ENCODE measurements at places on chromosomes 7 and 10.

DNA sequence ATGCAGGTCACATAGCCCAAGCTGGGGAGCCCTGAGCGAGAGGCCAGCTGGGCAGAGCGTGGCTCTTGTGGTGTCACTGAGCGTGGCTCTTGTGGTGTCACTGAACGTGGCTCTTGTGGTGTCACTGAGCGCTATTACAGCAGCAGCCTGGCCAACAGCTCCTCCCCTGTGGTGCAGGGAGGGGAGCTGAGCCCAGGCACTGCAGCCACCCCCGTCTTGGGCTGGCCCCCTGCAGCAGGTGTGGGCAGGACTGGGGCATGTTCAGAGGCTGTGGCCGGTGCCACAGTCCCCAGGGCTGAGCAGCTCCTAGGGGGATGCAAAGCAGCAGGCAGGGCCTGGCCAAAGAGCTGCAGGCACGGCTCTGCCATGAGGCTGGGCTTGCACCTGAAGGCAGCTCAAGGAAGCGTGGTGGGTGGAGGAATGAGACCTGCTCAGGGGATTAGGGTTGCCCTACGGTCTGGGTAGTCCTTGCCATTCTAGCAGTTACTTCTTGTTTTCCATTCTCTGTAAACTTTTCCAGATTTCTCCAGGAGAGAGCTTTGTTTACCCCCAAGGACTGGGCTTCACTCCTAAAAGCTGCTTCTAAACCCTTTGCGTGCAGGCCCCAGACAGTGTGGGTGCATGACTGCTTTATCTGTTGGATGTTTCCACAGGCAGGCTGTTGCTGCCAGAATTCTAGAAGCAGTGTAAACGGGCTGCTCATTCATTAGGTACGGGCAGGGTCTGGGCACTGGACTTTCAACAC is 29.2 kb downstream of the ZNF783 start:
- DNase-seq: no peak

GRCh38 chr10:58291538-58292174 is 22.7 kb downstream of the CISD1 start:
- peak; percentile 61 for DNase-seq

DNA sequence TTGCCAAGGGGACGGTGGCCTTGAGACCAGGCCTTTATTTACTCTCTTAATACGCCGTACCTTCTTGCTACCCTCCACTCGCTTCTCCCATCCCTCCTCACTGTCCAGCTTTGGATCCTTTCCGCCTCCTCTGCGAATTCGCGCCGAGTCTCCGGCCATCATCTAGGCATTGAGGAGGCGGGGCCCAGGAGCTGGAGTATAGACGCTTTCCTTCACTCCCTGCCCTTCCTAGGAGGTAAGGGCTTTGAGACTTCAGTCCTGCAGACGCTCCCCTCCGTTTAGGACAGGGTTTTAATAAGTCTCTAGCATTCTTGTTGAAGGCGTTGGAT is 538 bp downstream of the TFAM start:
- DNase-seq: no peak

- no peak for DNase-seq
These were observed 290.7 kb downstream of the HDAC9 start for GRCh38 chr7:18786196-18786727.

DNA sequence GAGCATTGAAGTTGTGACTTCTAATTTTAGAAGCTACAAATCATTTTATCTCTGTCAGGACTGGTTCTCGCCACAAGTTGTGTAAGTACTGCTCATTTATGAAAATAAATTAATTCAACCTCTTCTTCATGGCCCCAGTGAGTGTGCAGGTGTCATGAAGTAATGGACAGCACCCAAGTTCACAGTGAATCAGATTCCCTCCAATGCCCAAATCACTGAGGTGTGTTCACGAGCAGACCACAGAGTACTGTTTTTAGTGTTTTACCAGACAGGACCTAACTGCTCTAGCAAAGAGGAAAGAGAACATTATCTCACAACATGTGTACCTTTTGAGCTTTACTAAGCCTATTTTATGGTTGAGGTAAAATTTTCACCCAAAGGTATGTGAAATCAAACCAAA is 980.0 kb downstream of the CNTNAP2 start:
- no peak for DNase-seq

DNA sequence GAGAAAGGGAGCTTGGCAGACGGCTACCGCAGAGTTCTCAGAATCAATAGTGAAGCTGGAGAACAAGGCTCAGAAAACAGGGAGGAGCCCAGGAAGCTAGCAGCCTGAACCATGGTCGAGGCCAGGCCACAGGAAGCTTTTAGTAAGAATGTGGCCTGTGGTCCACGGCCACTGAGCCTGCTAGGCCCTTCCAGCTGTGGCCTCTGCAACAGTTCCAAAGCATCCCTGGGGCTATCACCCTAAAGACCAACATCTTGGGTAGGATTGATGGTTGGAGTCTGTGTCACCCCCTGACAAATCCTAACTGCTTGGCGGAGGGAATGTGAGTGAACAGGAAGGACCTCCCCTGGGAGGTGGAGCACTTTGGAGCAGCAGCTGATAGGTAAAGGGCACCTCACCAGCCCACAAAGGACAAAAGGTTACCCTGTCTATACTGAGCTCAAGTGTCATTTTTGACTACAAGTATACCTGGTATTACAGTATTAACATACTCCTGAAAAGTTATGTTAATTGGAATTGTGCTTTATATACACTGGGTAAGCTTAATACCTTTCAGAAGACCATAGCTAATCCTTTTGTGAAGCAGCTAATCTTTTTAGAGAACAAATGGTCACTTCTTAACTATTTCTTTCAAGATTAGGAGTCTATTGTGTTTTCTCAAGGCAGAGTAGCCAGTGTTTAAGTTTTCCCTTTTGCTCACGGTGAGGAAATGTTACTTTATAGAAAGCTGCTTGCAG is 18.7 kb downstream of the PTPRE start:
- no peak for DNase-seq

- DNase-seq: no peak
These were observed 179.7 kb downstream of the PRKCQ start for GRCh38 chr10:6400331-6400730.

DNA sequence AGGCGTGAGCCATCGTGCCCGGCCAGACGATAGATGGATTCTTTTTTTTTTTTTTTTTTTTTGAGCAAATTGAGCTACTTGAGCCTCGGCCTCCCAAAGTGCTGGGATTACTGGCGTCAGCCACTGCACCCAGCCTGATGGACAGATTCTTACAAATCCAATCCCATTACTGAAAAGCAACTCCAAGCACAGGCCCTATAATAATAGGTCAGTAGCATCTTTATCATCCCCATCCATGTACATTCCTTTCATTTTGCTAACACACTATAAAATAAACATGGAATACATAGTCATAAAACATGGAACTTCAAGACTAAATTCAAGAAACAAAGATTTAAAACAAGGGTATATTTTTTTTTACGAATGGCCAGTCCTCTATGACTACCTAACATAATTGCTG is 16.0 kb upstream of the RSBN1L start:
- DNase-seq: no peak

DNA sequence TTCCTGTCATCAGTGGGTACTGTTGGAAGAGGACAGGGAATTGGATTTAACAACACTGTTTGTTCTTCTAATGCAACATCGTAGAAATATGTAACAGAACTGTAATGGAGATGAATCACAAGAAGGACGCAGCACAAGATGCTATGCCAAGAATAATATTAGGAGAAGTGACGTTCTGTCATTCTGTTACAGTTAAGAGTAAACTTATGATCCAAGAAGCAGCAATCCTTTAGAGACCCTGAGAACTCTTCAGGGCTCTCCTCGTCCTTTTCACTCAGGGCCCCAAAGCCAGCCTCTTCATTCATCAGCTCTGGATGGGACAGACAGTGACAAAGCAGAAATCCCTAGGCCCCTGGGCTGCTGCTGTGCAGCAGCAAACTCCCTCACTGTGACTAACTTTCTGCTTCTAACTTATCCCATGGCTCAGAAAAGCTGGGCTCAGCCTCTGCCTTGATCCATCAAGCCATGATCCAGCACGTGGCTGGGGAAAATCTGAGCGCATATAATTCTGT is 8.7 kb upstream of the IL6 start:
- no peak for DNase-seq

DNA sequence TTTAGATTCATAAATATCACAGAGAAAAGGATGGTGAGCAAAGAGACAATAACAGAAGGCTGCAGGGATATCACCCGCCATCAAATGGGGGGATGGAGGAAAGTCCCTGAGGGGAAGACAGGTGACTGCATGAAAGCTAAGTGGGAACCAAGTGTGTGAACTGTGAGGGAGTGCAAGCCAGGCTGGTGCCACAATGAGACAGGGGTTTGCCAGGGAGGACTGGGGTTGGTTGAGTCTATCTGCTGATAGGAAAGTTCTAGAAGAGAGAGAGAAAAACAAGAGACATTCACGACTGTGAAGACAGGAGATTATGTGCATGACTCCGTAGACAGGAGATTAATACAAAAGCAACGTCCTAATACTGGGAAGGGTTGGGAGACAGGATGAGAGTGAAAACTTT is 376.4 kb downstream of the PARD3 start:
- DNase-seq: no peak

DNA sequence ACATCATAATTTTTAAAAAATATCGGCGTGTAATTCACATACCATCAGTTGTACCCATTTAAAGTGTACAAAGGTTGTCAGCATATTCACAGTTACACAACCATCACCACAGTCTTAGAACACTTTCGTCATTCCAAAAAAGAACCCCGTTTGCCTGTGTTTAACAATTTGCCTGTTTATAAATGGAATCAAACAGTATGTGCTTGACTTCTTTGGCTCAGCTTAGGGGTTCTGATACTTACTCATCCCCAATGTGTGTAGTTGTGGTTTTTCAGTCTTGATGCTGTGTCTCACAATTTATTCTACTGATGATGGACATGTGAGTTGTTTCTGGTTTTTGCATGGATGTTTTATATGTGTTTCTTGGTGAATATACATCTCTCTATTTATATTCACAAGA is 50.0 kb downstream of the PRPF18 start:
- DNase-seq: no peak

DNA sequence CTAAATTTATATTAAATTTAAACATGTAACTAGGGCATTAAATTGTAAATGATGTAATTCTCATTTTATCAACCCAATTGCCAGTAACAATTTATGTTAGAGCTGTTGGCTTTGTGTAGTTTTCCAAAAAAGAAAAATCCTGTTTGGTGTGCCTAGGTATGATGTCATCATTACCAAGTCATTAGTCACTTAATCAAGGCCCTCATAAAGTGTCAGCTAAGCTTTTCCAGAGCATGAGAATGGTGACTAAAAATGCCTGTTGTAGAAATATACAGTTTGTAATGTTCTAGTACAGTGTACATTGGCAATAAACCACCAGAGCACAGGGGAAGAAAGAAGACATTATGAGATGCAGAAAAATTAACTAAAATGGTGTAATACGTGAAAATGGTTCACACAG is 593.8 kb upstream of the ANKRD30A start:
- no peak for DNase-seq

GRCh38 chr7:125568799-125569198 is 639.2 kb upstream of the POT1 start:
- DNase-seq: no peak

GRCh38 chr10:116787893-116788665 is 45.7 kb upstream of the HSPA12A start:
- peak; percentile 33 for DNase-seq

DNA sequence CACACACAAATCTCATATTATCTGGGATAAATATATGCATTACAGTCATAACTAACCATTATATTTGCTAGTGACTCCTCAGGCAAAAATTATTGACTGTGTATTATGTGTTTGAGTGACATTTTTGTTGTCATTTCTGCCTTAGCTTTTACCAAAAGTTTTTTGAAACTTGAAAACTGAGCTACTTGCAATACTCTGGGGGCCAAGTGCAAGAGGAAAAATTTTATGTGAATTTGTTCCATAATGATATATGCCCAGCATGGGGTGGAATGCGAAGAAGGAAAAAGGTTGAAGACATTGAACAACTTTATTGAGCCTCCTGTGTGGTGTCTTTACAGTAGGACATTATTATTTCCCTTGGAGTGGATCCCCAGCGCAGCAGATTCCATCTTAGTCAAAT is 176.8 kb upstream of the FERD3L start:
- no peak for DNase-seq

Measured in NCI-H1694 treated with DMSO at 0.1 percent for 48 hours (cell line).